ENCODE measurements at places on chromosomes 7 and 10. TPM values are rescaled to one million over a fixed set of nuclear protein-coding genes. Genes with fewer than 3 reads are reported as not detected.

The GRID2IP gene
- not detected for total RNA-seq

The COL13A1 gene
- total RNA-seq = 0.44 TPM

The ACTA2 gene
- total RNA-seq = 73.6 TPM

The IDI2 gene
- not detected for total RNA-seq

The TDRD1 gene
- total RNA-seq = not detected

The TUBAL3 gene
- total RNA-seq = not detected

The ADRA2A gene
- 10.3 TPM for total RNA-seq

The SFMBT2 gene
- total RNA-seq = 5.8 TPM

The FAM25A gene
- total RNA-seq = not detected

The TRPV6 gene
- not detected for total RNA-seq
